Stimulated activated CD4-positive, alpha-beta T cell treated with anti-CD3 and anti-CD28 coated beads, Interleukin-2, amount 100 ng/mL, for 4 hours (primary cell): ENCODE measurements at places on chromosomes 4 and X.

DNA sequence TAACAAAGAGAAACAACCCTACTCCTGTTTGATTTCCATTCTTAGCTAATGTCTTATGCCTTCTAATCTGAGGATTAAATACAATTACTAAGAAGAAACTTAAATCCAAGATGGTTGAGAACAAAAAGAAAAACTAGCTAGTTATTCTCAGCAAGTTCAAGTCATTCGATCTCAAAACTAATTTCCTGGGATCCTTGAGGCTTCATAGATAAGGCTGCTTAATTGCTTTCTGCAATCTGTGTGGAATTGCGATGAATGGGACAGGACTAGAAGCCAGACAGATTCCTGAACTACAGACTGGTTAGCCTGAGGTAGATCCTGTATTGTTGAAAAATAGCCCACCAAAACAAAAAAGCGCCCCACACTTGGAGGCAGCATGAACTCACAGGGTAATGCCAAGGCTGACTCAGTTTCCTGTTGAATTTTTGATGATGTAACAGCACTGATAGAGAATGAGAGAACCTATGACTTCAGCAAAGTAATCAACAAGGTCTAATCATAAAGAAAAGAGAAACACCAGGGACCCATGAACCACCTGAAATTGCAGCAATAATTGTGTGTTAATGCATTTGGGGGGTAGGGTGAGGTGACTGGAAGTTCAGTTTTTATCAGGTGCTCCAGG, 33.9 kb downstream of the KLHL15 start:
- no peak for DNase-seq

GRCh38 chr4:184163813-184164212, 53.9 kb downstream of the ENPP6 start:
- no peak for DNase-seq

GRCh38 chr4:159077702-159078495, 25.0 kb upstream of the RAPGEF2 start:
- DNase-seq, result no peak

- no peak for DNase-seq
These were observed 19.0 kb downstream of the ATP8A1 start for GRCh38 chr4:42637867-42638266.

- DNase-seq, result no peak
These were observed 984.0 kb upstream of the TENM3 start for GRCh38 chr4:181259081-181259709.

DNA sequence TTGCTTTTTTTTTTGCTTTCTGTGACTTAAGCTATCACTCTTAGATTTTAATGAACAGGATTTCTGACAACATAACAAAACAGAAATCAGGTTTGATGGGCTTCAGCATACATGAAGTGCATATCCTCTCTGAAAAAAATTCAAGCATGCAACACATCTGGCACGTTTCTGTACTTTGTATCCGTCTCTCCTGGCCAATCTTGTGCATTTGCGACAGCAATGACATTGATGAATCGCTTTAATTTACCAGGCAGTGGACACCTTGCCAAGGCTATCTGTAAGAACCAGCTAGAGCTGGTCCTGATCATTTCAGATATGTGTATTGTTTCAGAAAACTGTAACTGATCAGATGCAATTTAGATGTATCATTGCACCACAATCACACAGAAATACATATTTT, 93.3 kb downstream of the CCSER1 start:
- no peak for DNase-seq

GRCh38 chr4:76806757-76807156, 91.2 kb downstream of the SOWAHB start:
- DNase-seq, result no peak
